Lung (tissue), 17 donors: ENCODE measurements at places on chromosomes 7 and 10. TPM values are rescaled to one million over a fixed set of nuclear protein-coding genes. Genes with fewer than 3 reads are reported as not detected.
A peak's percentile ranks its signal among the peaks of the same experiment; 100 is the strongest.

The ZNF488 gene
- 0.37 TPM for total RNA-seq

The TMEM229A gene
- not detected for total RNA-seq

The OR2A1 gene
- not detected for total RNA-seq

The ADAMTS14 gene
- 1.1 TPM for total RNA-seq

DNA sequence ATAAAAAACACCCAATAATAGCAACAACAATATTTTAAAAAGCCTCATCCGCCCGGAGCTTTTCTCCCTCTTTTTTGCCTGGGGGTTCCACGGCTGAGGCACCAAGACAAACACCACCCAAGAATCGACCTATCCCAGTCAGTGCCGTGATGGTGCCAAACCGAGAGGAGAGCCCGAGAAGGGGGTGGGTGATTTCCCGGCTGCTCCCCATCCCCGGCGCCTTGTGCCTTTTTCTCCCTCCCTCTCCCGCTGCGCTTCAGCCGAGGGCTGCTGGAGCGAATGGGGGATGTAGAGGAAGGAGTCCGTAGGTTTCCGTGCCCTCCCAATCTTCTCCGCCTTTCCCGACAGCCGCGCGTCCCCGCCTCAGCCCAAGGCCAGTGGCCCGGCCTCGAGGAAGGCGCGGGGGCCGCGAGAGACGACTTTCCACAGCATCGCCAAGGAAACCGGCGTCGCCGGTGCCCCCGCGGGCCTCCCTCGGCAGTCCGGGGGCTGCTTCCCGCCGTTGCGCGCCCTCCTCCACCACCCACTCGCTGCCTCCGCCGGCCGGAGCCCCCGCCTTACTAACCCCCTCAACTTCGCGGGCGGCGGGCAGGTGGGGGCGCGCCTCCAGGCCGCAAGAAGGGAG, 1.3 kb downstream of the EGR2 start:
- H3K4me1 ChIP-seq = peaks cover 22% of the 10 kb centered on the region
- peak; percentile 39 for DNase-seq
- peaks cover 31% of the 10 kb centered on the region for H3K27me3 ChIP-seq
- H3K27ac ChIP-seq = no peak overlapping the region
- peak overlapping the region; percentile 71 for H3K4me3 ChIP-seq
- H3K36me3 ChIP-seq = no peaks in the 10 kb centered on the region

The GDF10 gene
- total RNA-seq = 30.3 TPM

DNA sequence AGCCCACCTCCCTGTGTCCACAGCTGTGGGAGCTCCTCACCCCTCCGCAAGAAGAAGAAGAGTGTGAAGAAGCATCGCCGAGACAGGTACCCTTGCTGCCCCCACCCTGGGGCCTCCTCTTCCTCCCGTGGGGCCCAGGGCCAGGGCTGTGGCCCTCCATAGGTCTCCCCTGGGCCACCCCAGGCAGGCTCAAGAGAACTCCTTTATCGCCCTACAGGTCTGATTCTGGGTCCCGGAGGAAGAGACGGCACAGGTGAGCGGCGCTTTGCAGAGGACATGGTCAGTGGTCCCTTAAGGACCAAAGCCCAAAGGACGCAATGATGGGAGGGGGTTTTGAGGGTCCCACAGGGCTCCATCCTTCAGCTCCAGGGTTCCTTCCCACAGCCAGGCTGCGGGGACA, 41.1 kb upstream of the HSPB1 start:
- peaks cover 4% of the 10 kb centered on the region for H3K27me3 ChIP-seq
- H3K36me3 ChIP-seq = no peaks in the 10 kb centered on the region
- H3K27ac ChIP-seq = no peak overlapping the region
- H3K4me3 ChIP-seq = no peak overlapping the region
- no peaks in the 10 kb centered on the region for H3K4me1 ChIP-seq

DNA sequence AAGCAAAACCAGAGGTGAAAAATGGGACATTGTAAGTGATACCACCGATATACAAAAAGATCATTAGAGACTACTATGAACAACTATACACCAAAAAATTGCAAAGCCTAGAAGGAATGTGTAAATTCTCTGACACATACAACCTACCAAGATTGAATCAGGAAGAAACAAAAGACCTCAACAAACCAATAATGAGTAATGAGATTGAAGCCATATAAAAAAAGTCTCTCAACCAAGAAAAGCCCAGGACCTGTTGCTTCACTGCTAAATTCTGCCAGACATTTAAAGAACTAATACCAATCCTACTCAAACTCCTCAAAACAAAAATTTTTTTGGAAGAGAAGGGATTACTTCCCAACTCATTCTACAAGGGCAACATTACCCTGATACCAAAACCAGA, 134.0 kb downstream of the TPST1 start:
- H3K27ac ChIP-seq = no peak overlapping the region
- no peaks in the 10 kb centered on the region for H3K27me3 ChIP-seq
- H3K36me3 ChIP-seq = no peaks in the 10 kb centered on the region
- no peaks in the 10 kb centered on the region for H3K4me1 ChIP-seq
- DNase-seq = no peak

DNA sequence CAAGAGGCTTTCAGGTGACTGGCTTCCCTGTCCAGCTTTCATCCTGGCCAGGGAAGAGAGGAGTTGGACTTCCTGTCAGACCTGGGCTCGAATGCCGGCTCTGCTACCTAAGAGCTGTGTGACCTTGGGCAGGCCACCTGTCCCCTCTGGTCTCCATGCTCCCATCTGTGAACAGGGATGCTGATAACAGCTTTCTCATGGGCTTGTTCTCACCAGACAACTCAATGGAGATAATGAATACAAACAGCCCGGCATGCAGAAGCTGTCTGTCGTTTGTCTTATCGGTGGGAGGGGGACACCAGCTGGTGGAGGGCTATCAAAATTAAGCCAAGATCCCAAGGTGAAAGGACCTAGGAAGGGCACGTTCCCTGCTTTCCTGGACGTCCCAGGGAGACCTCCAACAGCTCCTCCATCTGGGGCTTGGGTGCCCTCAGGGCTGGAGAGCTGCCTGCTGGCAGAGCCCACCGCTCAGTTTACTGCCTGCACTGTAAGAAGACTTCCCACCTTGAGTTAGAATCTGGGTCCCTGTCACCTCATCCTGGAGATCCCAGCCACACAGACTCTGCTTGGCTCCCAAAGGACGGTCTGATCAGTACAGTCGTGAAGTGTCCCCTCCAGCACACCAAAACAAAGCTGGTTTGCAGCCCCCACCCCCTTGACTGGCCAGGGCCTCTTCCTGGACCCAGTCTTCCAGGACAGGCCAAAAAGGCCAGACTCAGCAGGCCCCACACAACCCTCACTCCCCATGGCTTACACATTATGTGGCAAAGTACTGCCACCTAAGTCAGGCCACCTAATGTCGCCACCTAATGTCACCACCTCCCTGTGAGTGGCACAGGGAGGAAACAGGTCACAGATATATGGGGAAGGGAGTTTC, 40.9 kb downstream of the PPIF start:
- DNase-seq = no peak
- H3K36me3 ChIP-seq = peaks cover 31% of the 10 kb centered on the region
- H3K4me1 ChIP-seq = peaks cover 7% of the 10 kb centered on the region
- H3K27ac ChIP-seq = no peak overlapping the region

GRCh38 chr7:40716052-40716451, 581.2 kb downstream of the SUGCT start:
- H3K4me1 ChIP-seq = no peaks in the 10 kb centered on the region
- no peak overlapping the region for H3K27ac ChIP-seq
- no peak for DNase-seq
- no peaks in the 10 kb centered on the region for H3K36me3 ChIP-seq
- H3K4me3 ChIP-seq = no peak overlapping the region

DNA sequence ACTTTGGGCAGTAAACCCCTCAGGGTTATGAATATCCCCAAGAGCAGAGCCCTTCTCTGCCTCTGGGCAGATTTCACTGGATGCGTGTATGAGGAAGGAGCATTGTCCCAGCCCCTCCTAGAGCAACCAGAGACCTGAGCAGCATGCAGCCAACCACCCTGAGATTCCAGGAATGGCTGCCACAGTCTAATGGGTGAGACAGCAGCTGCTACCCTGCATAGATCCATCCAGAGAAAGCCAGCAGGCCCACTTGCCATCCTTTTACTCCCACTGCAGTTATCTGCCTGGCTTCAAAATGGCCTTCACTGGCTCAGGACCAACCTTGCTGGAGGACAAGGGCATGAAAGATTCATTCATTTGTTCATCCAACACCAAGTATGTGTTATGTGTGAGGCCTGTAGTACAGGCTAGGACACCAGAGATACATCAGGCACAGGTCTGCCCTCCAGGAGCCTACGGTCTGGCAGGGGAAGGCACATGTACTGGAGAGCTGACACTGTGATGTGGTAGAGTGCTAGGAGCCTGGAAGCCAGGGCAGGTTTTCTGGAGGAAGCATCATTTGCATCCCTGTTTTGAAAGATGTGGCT, 26.2 kb upstream of the C10orf105 start:
- H3K4me1 ChIP-seq = peaks cover 47% of the 10 kb centered on the region
- no peak for DNase-seq
- no peaks in the 10 kb centered on the region for H3K27me3 ChIP-seq
- no peak overlapping the region for H3K27ac ChIP-seq

The FAM25G gene
- not detected for total RNA-seq

DNA sequence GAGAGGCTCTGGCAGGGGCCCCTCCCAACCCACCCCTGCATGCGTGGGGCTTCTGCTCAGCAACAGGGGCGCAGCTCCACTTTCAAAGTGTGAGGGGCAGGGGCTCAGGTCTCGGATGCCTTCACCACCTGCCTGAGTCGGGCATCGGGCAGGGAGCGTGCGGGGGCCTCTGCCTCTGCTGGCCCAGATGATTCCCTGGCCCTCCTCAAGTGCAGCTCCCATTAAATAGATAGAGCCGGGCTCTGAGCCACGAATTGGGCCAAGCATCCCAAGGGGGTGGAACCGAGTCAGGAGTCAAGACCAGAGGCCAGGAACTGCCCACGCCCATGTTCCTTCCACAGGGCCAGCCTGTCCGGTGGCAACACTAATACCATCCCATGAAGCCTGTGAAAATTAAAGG, 108.9 kb upstream of the FAM20C start:
- H3K4me1 ChIP-seq = peaks cover 7% of the 10 kb centered on the region
- H3K4me3 ChIP-seq = no peak overlapping the region
- H3K27ac ChIP-seq = no peak overlapping the region
- H3K27me3 ChIP-seq = no peaks in the 10 kb centered on the region
- H3K36me3 ChIP-seq = no peaks in the 10 kb centered on the region

GRCh38 chr7:81244224-81244623, 325.4 kb upstream of the SEMA3C start:
- no peak overlapping the region for H3K4me3 ChIP-seq
- no peaks in the 10 kb centered on the region for H3K36me3 ChIP-seq
- peak; percentile 98 for DNase-seq
- H3K27me3 ChIP-seq = no peaks in the 10 kb centered on the region
- no peak overlapping the region for H3K27ac ChIP-seq

DNA sequence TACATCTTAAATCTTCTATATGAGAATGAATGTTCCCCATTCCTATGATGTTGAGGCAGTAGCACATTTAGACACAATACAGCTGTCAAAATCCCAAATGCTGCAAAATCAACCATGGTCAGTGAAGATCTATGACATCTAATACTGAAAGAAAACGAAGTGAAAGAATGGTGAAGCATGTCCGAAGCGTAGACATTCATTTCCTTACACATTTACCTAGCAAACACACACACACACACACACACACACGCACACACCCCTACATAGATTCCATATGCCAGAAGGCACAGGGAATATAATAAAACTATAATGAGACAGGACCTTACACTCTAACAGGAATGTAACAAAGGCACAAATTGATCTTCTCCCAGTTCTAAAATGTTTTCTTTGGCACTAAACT, 32.5 kb downstream of the CCDC6 start:
- H3K4me3 ChIP-seq = no peak overlapping the region
- no peaks in the 10 kb centered on the region for H3K27me3 ChIP-seq
- H3K27ac ChIP-seq = no peak overlapping the region
- no peak for DNase-seq
- no peaks in the 10 kb centered on the region for H3K4me1 ChIP-seq

The STAG3 gene
- 2.1 TPM for total RNA-seq

DNA sequence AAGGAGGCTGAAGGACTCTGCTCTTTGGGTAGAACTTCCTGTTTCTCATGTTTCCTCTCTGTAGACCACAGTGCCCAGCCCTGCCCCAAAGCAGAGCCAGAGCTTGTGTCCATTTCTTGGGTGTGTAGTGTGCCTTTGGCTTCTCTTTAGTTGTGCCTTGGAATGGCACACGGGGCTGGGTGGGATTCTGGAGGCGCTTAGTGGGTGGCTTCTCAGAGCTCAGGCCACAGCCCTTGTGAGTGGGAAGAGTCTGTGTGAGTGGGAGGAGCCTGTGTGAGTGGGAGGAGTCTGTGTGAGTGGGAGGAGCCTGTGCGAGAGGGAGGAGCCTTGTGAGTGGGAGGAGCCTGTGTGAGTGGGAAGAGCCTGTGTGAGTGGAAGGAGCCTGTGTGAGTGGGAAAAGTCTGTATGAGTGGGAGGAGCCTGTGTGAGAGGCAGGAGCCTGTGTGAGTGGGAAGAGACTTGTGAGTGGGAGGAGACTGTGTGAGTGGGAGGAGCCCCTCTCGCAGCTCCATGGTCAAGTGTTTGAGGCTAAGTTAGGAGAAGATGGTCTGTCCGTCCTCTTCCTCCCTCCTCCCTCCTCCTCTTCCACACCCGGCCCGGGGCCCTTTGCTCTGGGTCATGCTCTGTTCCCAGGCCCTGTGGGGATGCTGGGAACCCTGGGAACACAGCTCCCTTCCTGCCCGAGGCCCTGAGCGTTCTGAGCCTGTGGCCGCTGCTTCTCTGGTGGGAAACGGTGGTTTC, 153.0 kb downstream of the GRK5 start:
- H3K27me3 ChIP-seq = no peaks in the 10 kb centered on the region
- H3K27ac ChIP-seq = no peak overlapping the region

DNA sequence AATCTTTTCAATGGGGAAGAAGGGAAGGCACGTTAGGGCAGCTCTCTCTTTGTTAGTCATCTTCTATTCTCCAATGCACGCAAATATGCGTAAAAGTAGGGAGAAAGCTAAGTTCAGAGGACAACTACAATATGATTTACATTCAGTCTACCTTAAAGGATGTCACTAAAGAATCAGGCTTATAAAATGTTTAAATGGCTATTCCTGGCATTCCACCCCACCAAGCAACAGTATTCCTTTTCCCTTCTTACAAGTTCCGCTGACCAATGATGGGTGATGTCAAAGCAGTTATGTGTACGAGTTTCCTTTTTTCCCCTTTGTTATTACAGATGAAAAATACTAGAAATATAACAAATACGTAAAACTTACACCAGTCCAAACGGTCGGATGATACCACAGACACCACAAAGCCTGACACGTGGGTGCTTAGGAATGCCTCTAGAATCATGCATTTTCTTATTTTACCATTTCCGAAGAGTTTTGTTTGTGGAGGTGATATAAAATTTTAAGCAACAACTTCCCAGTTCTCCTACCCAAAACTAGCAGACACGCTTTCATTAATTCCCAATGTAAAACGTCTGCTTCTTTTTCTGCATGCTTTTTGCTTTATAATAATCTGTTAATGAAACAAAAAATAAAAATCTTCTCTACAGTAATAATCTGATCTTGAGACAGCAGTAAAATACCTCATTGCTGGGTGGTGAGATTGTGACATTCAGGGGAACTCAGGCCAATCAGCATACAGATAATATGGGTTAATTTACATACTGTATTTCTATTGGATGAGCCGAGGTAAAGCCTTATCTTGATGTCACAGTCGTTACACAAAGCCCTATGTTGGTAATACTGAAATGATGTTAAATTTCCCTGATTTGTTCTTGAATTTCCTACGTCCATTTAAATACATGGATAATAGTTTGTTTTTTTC, 708 bp upstream of the GPR85 start:
- H3K4me3 ChIP-seq = no peak overlapping the region
- no peak overlapping the region for H3K27ac ChIP-seq
- H3K4me1 ChIP-seq = peaks cover 4% of the 10 kb centered on the region

GRCh38 chr10:75335983-75336382, 65.6 kb downstream of the ZNF503 start:
- no peaks in the 10 kb centered on the region for H3K4me1 ChIP-seq
- H3K27ac ChIP-seq = no peak overlapping the region
- no peaks in the 10 kb centered on the region for H3K36me3 ChIP-seq
